ENCODE measurements at places on chromosomes 16 and 17.

GRCh38 chr17:8670421-8670820 lies 39.9 kb upstream of the MYH10 start:
- no peak for DNase-seq

- DNase-seq, result no peak
These were observed 11.5 kb upstream of the CLEC18C start for GRCh38 chr16:70162041-70162451.

DNA sequence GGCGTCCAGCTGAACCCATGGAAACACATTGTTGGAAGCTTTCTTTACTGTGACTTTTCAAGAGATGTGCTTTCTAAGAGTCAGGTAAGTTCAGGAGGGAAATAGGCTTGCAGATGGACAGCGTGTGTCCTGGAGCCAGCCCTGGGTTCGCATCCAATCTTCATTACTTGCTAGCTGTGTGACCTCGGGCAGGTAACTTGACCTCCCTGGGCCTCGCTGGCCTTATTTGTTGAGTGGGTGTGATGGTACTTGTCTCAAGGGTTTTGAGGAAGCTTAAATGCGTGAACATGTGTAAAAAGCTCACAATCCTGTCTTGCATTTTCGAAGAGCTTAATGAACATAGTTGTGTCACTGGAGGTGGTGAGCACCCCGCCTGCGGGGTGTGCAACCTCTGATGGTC lies 11.8 kb downstream of the ADGRG1 start:
- DNase-seq, result no peak

- no peak for DNase-seq
These were observed 3.8 kb upstream of the PVALEF start for GRCh38 chr17:81161536-81161935.

DNA sequence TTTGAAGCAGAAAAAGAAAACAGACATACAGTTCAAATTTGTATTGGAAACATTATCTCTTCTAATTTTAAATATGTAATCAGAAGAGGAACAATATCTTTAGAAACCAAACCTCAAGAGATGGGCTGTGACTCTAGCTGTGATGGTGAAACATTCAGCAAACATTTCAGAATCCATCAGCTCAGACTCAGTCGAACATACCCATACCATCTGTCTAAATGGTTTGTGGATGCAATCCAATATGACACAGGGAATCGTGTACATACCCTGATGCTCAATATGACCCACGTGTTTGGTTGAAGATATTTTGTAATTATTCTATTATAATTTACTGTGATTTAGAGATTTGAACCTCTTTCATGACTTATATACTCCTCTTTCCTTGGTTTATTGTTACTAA lies 665.2 kb upstream of the CDH8 start:
- DNase-seq, result no peak

DNA sequence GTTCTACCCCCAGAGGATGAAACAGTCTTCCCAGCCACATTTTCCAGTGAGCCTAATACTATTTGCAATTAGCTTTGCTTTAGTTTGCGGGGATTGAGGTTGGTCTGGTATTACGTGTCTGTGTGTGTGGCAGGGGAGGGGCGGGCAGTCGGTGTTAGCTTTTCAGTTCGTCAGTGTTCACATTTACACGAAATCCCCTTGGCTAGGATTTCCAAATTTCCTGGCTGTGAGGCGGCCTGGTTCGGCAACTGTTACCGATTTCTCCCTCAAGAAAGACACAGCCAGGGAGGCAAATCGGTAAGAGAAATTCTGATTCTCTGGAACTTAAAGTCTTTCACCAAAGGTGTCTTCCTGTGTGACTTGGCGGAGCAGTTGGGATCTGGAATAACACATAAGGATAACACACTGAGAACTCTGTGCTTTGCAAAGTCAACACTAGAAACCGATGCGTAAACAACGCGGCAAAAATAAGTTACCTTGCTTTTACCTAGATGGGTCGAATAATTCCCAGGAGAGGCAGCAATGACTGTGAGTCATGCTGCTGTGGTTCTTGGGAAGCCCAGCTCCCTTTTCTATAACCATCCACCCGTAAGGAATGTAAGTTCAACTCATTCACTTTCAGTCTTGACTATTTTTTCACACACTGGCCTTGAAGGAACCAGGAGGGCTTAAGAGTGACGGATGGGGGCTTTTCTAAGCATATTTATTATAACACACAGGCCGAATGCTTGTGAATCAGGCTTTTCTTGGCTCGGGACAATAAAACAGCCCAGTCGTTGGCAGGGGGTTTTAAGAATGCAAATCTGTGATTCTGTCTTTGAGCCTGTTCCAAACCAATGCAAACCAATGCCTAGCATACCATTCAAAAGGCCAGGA lies 24.2 kb downstream of the GPRC5B start:
- no peak for DNase-seq

DNA sequence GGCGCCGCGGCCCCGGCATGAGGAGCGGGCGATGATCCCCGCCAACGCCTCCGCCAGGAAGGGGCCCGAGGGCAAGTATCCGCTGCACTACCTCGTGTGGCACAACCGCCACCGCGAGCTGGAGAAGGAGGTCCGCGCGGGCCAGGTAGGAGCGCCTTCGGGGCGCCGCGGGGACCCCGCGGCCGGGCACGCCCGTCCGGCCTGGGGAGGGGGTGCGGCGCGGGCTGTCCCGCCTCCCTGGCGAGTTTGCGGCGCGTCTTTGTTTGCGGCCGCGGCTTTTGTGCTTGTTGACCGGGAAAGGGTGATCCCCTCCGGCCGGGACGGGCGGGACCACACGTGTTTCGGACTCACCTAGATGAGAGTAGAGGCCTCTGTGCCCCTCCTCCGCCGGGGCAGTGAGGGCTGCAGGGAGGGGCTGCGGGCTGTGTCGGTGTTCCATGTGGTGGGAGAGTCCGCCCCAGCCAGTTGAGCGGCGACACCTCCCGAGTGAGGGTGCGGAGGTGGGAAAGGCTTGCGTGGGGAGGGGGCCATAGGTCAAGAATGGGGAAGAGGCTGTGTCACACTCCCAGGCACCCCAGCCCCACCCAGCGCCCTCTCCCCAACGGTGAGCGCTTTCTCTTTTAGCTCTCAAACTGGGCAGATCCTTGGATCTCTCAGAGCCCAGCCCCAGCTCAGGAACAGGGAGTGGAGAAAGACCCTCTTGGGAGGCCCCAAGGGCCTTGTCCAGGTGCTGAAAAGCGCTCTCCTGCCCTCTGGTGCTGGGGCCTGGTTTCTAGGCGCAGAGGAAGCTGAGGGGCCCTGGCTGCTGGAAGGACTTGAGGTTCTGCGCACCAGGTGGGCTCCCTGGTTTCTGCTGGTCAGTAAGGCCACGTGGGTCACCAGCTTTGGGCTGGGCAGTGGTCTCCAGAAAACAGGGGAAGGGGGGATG lies 923 bp downstream of the ANKRD13B start:
- DNase-seq, result peak; percentile 33

DNA sequence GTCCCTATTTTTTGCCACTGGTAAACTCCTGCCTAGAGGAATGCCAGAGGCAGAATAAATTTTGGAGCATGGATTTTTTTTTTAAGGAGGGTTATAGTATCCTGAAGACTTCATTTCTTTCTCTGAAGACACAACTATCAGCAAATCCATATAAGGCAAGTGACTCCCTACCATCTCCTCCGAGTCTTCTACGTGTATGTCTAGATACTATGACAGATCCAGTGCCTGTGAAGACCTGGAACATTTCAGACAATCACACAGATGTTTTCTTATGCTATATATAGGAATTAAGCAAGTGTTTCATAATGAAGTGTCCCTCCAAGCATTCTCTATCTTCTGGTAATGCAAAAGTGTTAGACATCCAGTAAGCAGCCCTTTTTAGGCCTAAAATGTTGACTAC lies 255.5 kb upstream of the TBX2 start:
- DNase-seq, result no peak

DNA sequence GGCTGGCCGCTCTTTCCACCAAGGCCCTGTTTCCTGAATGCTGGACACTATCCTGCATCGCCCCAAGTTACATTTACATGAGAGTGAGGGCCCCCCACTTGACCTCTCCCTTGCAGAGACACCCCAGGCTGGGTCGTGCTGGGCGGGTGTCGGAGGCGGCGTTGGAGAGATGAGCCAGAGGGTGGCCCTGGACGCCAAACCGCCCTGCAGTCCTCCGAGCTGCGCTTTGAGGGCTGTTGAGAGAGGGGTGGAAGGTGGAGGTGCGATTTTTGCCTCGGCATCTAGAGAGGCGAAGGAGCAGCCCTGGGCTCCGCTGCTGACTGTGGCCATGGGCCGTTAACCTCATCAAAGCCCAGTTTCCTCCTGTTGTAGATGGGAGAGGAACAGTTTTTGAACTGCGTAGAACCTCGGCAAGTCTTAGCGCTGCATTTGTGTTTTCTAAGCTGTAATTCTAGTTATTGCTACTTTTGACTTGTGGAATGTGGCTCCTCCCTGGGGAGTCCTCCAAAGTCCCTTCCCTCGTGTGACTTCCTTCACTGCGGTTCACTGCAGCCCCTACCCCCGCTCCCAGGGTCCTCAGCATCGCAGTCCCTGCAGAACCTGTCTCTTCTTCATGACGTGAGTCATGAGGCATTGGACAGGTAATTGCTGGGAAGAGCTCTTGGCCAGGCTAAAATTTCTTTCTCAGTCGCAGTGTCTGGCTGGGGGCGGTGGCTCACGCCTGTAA lies 986 bp upstream of the ELOB start:
- peak; percentile 37 for DNase-seq

Data from stimulated activated CD4-positive, alpha-beta T cell treated with anti-CD3 and anti-CD28 coated beads, Interleukin-4, amount 100 ng/mL, for 24 hours (primary cell).